Foreskin keratinocyte (primary cell): ENCODE measurements at places on chromosomes 5 and 9. TPM values are rescaled to one million over a fixed set of nuclear protein-coding genes. Genes with fewer than 3 reads are reported as not detected.

Gene FBXL7
- 2.6 TPM in 2 replicates for polyA plus RNA-seq

Gene CCDC192
- polyA plus RNA-seq: not detected in 2 replicates

Gene CAVIN4
- 0.25 and 0.29 TPM in 2 replicates for polyA plus RNA-seq

Gene POLR1E
- polyA plus RNA-seq: 24.1 and 32.0 TPM in 2 replicates

Gene C9
- not detected in 2 replicates for polyA plus RNA-seq

Gene PAEP
- not detected in 2 replicates for polyA plus RNA-seq

Gene GHR
- 0.45 and 0.60 TPM in 2 replicates for polyA plus RNA-seq

Gene STK32A
- 0.07 TPM in 1 of 2 replicates, not detected in the other for polyA plus RNA-seq

Gene GABRA1
- not detected in 2 replicates for polyA plus RNA-seq

Gene SLCO4C1
- polyA plus RNA-seq: 0.17 and 0.21 TPM in 2 replicates

Gene NIPAL4
- 4.7 and 8.6 TPM in 2 replicates for polyA plus RNA-seq

Gene PCDHGC5
- 0.18 and 0.24 TPM in 2 replicates for polyA plus RNA-seq

Gene PPP3R2
- polyA plus RNA-seq: not detected in 2 replicates

Gene ATG12
- 31.1 and 32.2 TPM in 2 replicates for polyA plus RNA-seq

Gene OLFM1
- 0.10 and 0.29 TPM in 2 replicates for polyA plus RNA-seq

Gene SHOC1
- polyA plus RNA-seq: 0.03 TPM in 1 of 2 replicates, not detected in the other

Gene GRM6
- not detected in 2 replicates for polyA plus RNA-seq
